DMS53 (cell line): ENCODE measurements at places on chromosomes 4 and X.

DNA sequence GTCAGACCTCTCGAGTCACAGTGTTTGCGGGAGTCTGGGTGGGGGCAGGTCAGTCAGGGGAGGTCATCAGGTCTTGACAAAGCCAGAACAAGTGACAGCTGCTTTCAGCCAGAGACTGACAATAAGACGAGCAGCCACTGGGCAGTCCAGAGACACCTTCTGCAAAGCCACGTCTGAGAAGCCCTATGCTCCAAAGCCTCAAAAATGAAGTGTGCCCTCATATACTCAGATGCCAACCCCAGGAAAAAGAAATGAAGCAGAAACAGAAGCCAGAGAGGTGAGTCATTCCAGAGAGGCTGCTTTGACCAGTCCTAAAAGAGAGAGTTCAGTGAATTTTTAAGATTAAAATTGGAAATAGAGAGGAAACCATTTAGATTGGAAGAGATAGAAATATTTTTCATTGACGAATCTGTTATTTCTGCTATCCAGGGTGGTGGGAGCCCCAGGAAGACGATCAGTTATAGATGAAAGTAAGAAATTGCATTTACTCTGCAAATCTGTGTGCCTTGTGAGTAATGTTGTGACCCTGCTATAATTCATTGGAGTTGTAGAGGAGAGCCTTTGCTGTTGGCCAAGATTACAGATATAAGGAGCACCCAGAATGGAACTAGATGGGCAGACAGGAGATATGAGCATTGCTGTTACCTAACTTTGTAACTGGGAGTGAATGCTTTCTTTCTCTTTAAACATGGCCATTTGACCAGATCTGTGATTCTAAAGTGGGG is 77.9 kb downstream of the LRRC66 start:
- no peak for DNase-seq

DNA sequence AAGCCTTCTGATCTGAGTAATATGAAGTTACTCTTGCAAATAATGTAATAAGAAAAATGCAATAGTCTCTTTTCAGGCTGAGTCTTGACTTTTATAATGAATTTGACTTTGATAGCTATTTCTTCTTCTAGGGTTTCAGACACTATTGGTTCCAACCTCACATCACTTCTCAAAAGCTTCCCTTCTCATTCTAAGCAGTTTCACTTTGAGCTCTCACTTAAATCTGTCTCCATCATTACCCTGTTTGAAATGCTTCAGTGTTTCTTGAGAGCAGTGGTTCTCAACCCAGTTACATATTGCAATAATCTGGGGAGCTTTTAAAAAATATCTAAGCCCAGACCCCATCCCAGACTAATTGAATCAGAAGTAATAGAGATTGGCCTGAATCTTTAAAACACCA is 40.5 kb upstream of the BMP2K start:
- DNase-seq = no peak

- DNase-seq = no peak
These were observed 59.4 kb upstream of the GRPR start for GRCh38 chrX:16063921-16064320.

DNA sequence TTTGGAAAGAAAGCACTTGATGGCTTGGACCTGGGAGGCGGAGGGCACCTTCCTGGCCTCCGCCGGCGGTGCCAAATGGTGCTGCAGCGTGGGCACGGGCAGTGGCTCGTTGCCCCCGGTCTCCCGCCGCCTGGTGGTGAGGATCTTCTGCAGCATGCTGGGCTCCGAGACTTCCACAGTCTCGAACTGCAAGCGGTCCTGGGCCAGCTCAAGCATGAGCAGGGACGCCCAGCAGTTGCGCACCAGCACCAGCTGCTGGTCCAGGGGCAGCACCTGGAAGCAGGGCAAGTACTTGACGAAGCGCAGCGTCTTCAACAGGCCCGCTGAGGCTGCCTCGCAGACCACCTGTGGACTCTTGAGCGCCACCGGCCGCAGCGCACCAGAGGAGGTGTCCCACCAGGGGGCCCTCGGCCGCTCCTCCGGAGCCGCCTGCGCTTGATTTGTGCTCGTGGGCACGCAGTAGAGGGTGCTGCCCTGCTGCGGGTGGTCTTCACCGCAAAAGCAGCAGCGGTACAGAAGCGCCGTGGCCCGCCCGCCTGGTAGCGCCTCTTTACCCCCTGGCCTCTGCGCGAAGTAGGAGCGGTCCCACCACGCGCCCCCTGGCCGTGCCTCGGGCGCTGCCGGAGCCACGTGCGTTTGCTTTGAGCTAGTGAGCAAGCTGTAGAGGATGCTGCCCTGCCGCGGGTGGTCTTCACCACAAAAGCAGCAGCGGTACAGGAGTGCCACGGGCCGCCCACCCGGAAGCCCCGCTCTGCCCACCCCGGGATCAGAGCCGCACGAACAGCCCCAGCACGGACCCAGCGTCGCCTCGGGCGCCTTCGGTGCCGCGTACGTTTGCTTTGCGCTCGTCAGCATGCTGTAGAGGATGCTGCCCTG is 689 bp downstream of the NR0B1 start:
- peak; percentile 80 for DNase-seq

DNA sequence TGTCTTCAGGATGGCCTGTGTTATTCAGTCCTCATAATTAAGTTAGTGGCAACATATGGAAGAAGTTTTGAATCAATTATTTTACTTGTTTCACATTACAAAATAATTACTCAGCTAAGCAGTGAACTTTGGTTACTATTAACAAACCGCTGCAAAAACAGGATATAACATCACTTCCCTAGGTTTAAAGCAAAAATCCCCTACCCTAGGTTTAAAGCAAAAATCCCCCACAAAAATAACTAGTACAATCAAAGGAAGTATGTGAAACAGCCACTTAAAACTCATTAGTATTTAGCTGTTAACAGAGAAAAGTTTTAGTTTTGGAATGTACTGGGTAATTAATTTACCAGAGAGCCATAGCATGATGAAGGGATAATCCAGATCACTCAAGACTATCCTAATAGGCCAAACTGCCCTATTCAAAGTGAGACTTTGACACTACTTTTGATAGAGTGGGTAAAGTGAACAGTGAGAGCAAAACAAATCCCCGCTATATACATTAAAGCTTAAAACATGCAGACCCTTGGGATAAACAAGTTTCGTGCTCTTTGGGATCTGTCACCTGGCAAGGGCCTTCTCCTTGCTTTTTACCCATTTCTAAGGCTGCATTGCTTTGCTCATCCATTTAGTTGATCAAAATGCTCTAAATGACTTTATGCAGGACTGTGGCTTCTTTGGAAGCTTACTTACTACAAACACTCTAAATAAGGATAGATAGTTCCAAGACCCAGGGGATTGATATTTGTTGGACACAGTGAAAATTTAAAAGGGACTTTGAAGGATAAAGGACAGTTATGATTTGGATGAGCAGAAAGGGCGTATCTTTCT is 36.4 kb upstream of the GPR174 start:
- no peak for DNase-seq

DNA sequence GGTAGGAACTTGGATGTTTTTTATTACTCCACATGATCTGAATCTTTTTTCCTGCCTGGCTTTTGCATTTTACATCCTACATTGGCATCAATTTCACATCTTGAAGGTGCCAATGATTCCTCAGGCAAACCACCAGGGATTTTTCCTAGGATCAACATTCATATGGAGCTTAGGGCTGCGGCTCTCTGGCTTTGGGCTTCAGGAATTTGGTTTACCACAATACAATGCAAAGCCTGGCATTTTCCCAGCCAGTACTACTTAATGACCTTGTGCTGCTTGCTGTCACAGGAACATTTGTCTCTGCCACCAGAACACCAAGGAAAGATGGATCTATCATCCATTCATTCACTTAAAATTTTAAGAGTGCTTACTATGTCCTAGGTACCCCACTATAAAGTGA is 180.7 kb downstream of the PDGFC start:
- no peak for DNase-seq

GRCh38 chr4:99013402-99013843 is 17.9 kb downstream of the METAP1 start:
- DNase-seq = no peak

DNA sequence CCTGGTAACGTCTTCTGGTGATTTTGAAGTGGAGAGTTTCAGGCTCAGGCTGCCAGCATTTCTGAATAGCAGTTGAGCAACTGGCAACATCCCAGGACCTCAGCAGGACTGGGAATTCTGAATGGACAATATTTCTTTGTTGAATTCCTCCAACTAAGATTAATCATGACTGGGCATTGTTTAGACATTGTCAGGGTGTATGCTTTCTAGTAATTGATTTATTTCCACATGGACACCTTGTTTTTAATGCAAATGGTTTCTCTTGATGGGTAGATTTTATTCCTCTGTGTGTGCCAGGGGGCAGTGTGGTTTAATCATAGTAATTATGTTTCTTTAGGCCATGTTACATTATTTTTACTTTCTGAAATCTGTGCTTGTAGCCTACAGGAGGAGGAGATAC is 1004.7 kb upstream of the LCORL start:
- DNase-seq = no peak

GRCh38 chr4:44725726-44726037 is 674 bp downstream of the GNPDA2 start:
- no peak for DNase-seq

GRCh38 chr4:6812766-6813165 is 30.2 kb downstream of the KIAA0232 start:
- DNase-seq = no peak

DNA sequence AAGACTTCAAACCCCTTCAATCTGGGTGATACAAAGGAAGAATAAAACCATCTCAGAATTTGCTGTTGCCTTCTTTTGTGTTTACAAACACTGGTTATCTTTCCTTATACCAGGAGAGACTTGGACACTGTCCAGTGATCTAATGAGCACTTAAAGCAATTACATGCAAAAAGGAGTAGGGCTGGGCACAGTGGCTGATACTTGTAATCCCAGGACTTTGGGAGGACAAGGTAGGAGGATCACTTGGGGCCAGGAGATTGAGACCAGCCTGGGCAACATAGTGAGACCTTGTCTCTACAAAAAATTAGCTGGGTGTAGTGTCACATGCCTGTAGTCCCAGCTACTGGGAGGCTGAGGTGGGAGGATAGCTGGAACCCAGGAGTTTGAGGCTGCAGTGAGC is 95.7 kb upstream of the DRD5 start:
- DNase-seq = no peak

DNA sequence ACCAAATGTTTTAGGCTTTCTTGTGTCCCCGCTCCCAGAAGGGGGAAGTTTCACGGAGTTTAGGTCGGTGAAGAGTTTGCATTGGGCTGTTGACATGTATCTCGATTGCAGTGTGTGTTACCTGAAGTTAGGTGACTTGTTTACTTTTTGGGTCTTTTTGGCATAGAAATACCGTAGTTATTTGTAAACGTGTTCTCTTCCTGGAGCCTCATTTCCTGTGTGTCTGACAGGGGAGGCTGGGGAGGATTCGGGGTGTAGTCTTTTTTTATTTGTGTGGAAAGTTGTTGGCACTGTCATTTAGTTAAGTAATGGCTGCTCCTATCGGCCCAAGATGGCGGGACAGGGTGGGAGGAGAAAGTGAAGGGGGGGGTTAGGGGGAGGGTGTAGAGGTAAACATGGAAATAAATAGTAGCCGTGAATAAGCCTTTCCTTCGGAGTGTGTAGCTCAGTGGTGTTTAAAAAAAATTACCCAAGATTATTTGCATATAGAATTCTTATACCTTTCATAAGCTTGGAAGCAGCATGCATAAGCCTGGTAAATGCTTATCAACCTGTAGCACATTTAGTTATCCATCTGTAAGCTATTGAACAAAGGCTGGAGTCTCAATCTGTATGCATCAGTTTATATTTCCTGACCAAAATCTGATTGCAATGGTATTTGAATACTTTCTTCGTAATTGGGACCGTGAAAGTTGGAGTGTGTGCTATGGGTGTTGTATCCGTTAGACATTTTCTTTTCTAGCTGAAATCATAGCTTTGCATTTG is 1.6 kb downstream of the KDM6A start:
- peak; percentile 53 for DNase-seq

- DNase-seq = no peak
These were observed 6.0 kb upstream of the ASB11 start for GRCh38 chrX:15321447-15321846.

DNA sequence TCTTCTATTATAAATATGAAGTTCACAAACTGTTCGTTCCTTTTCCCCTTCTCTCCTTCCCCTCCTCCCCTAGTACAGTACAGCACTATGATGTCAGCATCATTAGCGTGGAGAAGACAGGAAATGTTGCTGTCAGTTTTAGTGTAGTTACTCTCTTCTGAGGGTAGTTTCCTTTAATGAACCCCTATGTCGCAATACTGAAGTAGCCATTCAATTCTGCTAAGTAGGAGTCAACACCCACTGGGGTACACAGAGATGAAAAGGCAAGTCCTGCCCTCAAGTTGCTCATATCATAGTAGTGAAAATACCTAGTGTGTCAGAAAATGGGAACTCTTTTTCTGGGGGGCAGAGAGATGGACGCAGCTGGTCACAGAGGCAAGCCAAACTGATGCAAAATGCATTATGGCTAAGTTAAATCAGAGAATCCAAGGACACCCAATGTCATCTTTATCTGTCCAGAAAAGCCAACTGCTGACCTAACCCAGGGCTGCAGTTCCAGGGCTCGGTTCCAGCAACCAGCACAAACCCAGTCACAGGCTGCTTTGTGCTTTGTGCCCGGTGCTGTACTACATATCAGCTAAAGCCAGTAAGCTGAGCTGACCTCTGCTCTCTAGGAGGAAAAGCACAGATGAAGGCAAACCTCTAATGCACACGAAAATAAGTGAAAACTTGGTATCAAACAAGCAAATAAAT is 31.5 kb downstream of the GRIA3 start:
- no peak for DNase-seq

GRCh38 chr4:175560604-175561003 is 251.5 kb downstream of the GPM6A start:
- DNase-seq = peak; percentile 75
